ENCODE measurements at places on chromosomes 13 and 19.

DNA sequence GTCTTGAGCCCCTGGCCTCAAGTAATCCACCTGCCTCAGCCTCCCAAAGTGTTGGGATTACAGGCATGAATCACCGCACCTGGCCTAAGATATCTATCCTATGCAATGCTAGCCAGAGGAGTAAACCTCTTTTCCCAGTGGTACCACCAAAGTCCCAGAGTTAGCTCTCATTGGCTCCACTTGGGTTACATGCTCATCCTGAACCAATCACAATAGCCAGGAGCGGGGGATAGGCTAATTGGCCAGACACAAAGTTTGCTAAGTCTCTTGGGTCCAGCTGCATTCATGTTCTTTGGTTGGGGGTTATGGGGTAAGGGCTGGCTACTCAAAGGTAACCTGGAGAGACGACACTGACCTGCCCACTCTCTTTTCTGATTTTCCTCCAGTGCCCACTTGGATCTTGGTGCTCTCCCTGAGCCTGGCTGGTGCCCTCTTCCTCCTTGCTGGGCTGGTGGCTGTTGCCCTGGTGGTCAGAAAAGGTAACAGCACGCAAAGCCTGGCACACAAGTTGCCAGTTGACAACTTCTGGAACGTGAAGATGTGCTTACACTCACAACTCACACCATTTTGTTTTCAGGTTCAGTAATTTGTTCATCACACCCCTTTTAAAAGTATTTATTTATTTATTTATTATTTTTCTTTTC is 7.8 kb downstream of the C19orf38 start:
- DNase-seq, result no peak

- no peak for DNase-seq
These were observed 10.4 kb downstream of the DACH1 start for GRCh38 chr13:71856548-71857043.

- no peak for DNase-seq
These were observed 20.3 kb downstream of the RFX1 start for GRCh38 chr19:13985771-13986347.

DNA sequence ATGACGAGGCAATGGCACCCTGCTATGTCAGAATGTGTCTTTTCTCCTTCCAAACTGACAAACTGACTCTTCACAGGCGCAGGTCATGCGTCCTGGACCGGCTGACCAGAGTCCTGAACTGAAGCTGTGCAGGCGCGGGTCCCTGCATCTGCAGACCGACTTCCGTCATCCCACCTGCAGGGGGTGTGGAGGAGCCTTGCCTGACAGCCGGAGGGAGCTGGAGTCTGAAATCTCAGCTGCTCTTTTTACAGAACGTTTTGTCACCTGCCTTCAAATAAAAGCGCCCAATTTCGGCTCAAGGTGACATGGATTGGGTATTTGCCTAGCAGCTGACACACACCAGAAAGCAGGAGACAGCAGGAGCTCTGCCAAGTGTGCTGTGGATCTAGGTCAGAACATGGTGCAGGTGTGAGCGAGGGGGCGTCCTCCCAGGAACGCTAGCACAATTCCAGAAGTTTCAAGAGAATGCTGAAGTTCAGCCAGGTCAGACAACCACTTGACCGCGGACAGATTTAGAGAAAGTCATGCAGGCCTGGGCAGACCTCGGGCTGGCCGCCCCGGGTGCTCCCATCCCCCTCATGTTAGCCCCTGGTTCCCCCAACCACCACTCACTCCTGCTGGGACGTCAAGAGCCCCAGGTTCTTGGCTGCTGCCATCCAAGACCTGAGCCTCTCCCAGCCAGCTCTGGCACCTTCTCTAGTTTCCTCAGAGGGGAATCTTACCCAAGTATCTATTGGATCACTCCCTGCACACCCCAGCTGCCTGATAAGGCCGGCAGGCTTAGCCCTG is 32.8 kb downstream of the ELL start:
- no peak for DNase-seq

DNA sequence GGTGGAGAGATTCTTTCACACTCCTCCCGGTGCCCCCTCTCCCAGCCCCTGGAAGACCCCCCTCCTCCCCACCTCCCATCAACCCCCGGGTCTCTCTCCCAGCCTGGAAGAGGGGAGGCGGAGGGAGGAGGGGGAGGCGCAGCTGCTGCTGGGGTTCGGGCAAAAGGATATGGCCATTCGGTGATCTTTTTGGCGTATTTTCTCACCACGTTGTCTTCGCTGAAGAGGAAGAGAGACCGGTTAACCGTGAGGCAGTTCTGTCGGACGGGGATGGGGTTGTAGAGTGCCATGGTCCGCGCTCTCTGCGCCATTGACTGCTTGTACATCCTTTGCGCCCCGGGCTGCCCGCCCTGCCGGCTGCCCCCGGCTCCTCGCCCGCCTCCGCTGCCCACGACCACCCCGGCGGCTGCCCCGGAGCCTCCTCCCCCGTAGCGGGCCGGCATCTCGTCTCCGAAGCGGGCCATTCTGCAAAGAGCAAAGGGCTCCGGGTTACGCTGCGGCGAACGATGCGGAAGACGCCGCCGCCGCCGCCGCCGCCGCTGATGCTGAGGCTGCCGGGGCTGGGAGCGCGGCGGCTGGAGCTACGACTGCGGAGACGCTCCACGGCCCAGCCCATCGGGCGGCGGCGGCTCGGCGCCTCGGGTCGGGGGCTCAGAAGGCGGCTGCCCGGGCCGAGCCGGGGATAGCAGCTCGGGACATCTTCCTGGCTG is 363 bp downstream of the CACNA1A start:
- no peak for DNase-seq

- DNase-seq, result no peak
These were observed 24.0 kb downstream of the USP12 start for GRCh38 chr13:27147530-27148170.

DNA sequence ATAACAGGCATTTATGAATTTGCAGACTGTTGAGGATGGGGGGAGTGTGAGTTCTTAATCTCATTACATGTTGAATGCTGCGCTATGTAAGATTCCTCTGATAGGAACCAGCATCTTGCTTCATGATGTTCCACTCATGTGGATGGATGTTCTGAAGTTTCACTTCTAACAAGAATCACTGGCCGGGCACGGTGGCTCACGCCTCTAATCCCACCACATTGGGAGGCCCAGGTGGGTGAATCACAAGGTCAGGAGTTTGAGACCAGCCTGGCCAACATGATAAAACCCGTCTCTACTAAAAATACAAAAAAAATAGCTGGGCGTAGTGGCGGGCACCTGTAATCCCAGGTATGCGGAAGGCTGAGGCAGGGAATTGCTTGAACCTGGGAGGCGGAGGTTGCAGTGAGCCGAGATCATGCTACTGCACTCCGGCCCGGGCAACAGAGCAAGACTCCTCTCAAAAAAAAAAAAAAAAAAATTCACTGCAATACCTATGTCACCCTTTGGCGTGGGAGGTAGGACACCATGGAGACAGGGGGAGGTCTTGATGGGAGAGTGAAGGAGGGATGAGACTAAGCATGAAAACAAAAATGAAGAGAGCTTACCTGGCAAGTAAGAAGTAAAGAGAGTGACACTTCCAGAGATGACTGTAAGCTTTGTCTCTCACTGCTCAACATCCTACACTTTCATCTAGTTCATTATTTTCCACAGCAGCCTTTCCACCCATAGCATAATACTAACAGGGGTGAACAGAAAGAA is 133.0 kb downstream of the DCT start:
- no peak for DNase-seq

DNA sequence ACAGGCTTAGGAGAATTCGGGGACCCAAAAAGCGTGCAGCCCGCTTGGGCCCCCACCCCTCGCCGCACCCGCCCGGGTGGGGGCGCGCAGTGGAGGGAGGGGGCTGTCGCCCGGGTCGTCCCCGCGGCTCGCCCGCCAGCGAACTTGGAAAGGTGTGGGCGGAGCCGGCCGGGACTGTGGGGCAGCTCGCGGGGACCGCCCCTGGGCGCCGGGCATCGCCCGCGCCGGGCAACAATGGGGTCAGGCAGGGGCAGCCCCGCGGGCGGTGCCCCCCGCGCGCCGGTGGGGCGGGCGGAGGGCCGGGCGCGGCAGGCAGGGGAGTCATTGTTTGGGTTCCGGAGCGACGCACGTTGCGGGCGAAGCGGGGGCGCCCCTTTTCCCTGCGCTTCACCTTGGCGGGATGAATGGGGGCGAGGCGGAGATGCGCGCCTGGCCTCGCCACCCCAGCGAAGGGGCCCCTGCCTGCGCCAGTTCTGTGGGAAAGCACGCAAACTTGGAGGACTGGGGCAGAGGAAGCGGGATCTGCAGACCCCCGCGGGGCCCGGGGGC is 647 bp upstream of the KLF12 start:
- DNase-seq, result no peak

DNA sequence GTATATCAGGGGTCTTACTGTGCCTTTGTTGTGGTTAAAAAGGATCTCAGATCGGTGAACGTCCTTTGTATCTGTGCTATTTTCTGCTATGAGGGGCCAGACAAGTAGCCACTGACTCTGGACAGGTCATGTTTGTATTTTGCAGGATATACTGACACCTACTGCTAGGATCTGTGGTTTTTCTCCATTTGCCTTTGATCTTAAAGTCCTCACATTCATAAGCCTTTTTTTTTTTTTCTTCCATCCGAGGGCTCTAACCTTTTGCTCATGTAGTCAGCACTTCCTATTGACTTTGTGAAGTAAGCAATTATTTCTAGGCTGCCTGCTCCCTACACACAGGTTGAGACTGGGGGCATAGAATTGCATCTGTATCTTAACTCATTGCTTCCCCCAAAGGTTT is 106.2 kb downstream of the SLITRK5 start:
- DNase-seq, result peak; percentile 2

GRCh38 chr19:13979244-13979615 is 26.9 kb downstream of the RFX1 start:
- no peak for DNase-seq

DNA sequence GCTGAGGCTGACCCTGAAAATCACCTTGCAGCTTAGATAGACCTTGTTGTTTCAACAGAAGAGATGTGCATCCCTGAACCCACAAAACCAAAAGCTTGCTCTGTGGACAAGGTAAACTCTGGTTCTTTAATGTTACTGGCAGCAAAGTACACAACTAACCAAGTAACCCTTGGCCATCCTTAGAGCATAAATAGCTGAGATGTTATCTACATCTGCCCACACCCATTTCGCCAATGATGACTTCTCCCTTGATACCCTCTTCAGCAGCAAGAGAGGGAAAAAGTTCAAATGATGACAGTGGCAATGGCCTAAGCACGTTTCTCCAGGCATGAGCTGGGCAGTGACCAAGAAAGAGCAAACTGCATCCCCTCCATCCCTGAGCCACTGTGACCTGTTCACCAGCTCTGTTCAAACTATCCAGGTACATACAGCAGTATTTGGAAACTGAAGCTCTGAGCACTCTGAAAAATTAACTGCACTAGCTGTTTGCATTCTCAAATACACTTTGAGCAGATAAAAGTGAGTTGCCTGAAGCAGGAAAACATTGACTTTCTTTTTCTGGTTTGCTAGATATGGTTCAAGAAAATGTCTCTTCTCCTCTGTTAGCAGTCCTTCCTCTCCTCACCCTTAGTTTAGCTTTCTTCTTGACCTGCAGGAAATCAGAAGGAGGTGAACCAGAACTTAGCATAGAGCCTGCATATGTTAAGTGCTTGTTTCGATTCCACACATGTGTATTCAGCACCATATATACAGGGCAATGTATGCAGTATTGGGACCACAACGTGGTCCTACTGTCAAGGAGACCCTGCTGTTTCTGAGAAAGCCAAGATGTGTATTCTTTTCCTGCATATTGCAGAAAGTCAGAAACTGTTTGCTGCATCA is 231.7 kb downstream of the FOXO1 start:
- DNase-seq, result no peak

DNA sequence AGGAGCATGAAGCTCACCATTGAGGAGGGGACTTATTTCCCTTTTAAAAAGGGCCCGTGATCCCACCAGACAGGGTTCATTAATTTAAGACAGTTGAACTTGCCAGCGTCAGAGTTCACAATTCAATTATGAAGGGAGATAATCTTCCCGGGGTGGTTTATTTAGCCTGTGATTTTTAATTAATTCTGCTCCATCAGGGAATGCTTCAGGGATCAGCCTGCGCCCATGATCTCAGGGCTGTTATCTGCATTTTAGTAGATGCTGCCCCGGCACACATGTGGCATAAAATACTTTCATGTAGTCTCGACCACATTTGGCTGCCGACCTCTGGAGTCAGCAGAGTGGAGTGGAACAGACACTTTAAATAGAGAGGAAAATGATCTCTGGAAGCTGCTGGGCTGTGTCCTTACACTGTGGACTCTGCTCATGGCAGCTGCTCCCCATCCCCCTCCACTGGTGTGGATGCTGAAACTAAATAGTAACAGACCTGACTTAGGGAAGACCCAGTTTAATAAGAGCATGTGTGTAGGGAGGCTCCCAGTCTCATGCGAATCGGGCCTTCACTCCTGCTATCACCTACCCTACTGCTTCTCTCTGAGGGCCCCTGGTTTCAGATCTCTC is 256.9 kb downstream of the TEX29 start:
- no peak for DNase-seq

- DNase-seq, result no peak
These were observed 110.8 kb downstream of the RXFP2 start for GRCh38 chr13:31850041-31850555.

DNA sequence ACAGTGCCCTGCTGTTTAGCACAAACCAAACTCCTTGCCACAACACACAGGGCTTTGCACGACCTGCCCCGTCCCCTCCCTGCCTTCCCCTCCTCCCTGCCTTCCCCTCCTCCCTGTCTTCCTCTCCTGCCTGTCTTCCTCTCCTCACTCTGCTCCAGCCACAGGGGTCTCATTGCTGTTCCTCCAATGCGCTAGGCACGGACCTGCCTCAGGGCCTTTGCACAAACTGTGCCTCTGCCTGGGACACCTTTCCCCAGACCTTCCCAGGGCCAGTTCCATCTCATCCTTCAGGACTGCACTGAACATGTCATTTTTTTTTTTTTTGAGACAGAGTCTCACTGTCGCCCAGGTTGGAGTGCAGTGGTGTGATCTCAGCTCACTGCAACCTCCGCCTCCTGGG is 1.8 kb upstream of the CREB3L3 start:
- DNase-seq, result no peak

DNA sequence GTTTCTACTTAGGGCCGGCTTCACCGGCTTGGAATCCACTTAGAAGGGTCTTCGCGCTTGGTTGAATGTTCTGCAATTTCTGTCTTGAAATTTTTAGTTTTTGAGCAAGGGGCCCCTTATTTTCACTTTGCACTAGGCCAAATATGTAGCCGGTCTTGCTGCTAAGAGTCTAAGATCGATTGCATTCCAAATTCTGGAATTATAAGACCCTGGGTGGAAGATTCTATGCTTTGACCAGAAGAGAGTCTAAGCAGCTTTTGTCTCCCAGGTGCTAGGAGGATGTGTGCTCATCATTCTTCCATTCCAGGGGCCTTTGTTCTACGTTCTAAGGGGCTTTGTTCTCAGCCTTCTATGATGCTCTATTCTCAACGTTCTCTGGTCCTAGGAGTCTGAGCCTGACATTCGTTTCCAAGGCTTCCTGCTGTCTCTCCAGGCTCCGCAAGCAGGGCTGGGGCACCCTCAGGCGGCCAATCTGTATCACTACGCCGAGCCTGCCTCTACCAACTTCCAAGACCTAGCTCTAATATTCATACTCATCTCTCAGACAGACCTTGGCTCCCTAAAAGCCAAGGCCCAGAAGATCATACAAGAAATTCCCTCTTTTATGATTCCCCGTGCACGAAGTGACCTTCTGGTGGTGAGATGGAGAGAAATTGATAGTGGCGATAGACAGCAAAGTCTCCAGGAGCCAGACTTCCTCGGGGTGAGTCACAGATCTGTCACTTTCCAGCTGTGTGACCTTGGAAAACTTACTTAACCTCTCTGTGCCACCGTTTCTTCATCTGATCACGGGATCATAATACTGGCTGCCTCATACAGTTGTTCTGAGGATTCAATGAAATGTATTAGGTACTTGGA is 982 bp upstream of the DACT3 start:
- DNase-seq, result peak; percentile 99

Measured in pons (tissue), 1 donor.